ENCODE measurements at places on chromosomes 16 and 17. TPM values are rescaled to one million over a fixed set of nuclear protein-coding genes. Genes with fewer than 3 reads are reported as not detected.

- DNase-seq, result no peak
Measured at GRCh38 chr17:10224582-10225195, 26.3 kb upstream of the GAS7 start.

- no peak for DNase-seq
Measured at GRCh38 chr17:6603744-6604325, 36.7 kb downstream of the KIAA0753 start.

DNA sequence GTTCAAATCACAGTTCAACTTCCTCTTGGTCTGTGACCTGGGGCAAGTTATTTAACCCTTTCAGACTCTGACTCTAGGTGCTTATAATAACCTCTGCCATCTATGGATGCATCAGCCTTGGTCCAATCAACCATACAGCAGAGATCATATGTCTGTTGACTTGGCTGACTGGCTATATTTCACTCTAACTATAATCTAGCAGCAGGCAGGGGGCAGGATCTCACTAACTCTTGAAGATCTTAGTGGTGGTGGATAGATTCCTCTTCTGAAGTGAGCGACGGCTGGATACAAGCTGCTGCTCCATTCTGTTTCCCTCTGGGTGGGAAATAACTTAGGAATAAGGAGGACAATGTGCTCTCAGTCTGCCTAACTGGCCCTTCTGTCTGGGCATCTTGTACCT lies 146.6 kb downstream of the SKAP1 start:
- no peak for DNase-seq

DNA sequence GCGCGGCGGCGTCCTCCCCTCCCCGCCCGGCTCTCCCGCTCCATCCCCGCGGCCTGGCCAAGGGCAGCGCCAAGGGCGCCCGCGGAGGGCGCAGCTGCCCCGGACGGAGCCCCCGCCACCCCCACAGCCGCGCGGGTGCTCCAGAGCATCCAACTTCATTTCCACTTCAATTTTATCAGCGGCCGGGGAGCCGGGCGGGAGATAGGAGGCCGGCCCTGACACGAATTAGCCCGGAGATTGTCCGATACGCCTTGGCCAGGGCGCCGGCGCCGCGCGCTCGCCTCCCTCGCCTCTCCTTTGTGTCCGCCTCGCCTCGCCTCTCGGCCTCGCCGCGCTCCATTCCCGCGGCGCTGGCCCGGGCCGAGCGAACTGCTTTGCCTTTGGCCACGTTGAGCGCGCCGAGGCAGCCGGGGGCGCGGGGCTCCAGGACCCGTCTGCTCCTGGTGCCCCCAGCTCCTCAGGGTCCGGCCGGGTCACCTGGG lies 129.1 kb upstream of the LHX1 start:
- no peak for DNase-seq

- DNase-seq, result no peak
Measured at GRCh38 chr16:53864819-53865493, 161.0 kb downstream of the FTO start.

DNA sequence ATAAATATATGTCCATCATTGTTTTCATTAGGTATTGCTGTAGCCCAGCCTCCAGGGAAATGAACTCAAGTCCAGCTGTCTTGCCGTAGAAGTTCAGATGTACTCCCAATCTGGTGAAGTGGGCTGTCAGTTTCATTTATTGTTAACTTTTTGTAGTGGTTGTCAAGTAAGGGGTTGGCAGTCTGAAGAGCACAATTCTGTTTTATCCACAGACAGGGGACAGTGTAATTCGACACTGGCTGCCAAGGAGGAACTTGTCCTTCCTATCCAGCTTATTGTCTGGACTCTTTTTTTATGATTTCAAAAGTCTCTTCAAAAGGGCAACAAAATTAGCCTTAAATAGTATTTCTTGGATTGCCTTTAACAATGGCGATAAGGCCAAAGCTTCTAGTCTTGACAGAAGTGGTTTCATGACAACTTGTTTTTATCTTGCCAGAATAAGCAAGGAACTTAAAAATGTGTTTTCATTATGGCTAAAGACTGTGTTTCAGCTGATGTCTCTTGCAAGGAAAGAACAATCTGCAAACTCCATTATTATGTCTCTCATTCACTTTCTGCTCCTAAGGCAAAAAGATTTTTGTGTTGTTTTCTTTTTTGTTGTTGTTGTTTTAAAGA lies 73.9 kb upstream of the TANC2 start:
- no peak for DNase-seq

GRCh38 chr16:47855431-47855830 lies 300.4 kb downstream of the ABCC12 start:
- DNase-seq, result no peak

DNA sequence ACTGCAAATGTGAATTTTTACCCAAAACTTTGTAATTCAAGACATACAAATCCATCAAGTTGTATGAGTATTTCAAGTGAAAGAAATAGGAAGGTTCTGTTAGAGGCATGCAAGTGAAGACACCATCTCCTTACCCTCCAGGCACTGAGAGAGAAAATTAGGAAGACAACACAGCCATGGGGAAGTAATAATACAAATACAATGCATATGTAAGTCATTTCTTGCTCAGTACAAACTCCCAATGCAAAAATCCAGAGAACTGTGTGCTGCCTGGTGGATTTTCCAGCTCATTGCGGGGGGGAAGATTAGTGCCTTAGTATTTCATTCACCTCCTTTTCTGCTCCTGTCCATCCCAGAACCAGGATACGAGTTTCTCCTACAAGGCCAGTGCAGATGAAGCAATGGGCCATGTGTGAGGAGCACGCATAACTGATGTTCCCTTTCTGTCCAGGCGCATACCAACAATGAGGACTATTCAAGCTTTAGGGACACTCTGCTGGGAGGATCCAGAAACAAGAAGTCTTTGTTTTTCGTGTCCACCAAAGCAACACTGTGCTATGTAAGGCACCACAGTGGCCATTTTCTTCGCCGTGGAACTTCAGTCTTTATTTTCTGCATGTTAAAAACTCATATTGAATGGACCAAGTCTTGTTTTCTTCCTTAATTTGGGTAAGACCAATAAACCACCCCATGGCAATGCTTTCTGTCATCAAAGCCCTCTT lies 143.7 kb upstream of the RCVRN start:
- DNase-seq, result no peak

DNA sequence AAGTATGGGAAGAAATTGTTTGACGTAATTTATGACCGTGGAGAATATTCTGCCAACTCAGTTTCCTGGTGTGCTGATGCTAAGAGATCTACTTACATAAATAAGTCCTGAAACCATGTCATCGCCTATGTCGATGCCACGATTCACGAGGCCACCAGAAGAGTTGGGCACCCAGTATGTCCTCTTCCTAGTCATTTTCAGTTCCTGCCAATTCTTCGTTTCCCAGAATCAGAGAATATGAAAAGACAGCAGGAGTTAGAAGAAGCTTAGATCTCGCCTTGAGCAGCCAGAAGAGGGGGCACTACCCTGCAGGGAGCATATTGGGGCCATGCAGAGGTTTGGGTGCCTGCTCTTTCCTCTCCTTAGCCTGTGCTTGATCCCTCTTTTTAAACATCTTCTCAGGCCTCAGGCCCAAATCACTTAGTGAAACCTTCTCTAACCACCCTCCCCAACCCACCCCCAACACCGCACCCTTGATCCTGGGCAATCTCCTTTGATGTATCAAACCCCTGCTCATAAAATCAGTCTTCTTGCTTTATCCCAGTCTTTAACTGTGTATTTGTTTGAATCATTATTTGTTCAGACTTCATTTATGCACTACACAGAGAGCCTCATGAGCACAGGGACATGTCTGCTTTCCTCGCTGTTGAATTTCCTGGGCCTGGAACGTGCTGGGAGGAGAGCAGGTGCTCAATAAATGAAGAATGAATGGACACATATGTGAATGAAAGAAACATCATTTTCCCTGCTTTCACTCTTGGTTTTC lies 12.2 kb upstream of the LONP2 start:
- DNase-seq, result no peak

- no peak for DNase-seq
Measured at GRCh38 chr17:81043725-81044427, 8.9 kb downstream of the BAIAP2 start.

GRCh38 chr16:26118575-26118974 lies 426.8 kb downstream of the HS3ST4 start:
- no peak for DNase-seq

GRCh38 chr17:28891201-28891600 lies 6.3 kb downstream of the FLOT2 start:
- no peak for DNase-seq

- DNase-seq, result no peak
Measured at GRCh38 chr17:73191443-73192205, 1.2 kb upstream of the COG1 start.

GRCh38 chr16:85291302-85292148 lies 179.3 kb upstream of the CIBAR2 start:
- no peak for DNase-seq

DNA sequence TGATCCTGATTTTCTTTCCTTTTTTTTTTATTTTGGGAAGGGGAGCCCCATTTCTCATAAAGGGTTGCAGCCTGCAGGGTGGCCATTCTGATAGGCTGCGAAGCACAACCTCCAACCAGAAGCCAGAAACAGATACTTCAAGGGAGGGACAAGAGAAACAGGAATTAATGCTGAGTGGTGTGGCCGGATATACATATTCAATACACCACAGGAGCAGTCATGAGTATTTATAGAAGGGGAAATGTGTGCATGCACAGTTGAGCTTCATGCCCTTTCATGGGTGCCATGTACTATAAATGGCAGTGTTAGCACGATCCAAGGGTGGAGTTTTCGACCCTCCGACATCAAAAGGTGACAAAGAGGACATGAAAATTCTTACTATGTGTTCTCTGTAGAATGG lies 320.8 kb downstream of the CBLN1 start:
- DNase-seq, result no peak

- no peak for DNase-seq
Measured at GRCh38 chr17:63445571-63445953, 544 bp downstream of the CYB561 start.

GRCh38 chr16:75052481-75053202 lies 53.8 kb downstream of the ZNRF1 start:
- no peak for DNase-seq

- no peak for DNase-seq
Measured at GRCh38 chr17:63379636-63380035, 66.5 kb downstream of the CYB561 start.

GRCh38 chr17:75549246-75550138 lies 24.0 kb downstream of the LLGL2 start:
- DNase-seq, result no peak

DNA sequence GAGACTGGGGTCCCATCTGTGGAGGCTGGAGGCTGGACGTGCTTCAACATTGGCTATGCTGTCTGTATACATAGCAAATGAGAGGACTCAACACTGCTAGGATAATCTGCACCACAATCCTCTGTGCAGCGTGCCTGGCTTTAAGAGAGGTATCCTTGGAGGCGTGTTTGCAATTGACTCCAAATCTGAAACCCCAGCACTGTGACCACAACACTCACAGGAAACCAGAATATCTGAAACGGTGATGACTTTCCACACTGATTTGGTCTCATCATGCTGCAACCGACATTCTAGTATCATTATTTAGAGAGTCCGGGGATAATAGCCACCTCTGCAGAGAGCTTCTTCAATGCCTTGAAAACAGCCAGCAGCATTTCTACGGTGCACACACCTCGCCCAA lies 35.1 kb downstream of the TLE7 start:
- DNase-seq, result no peak

GRCh38 chr17:17060930-17061329 lies 18.7 kb downstream of the MPRIP start:
- peak; percentile 28 for DNase-seq

DNA sequence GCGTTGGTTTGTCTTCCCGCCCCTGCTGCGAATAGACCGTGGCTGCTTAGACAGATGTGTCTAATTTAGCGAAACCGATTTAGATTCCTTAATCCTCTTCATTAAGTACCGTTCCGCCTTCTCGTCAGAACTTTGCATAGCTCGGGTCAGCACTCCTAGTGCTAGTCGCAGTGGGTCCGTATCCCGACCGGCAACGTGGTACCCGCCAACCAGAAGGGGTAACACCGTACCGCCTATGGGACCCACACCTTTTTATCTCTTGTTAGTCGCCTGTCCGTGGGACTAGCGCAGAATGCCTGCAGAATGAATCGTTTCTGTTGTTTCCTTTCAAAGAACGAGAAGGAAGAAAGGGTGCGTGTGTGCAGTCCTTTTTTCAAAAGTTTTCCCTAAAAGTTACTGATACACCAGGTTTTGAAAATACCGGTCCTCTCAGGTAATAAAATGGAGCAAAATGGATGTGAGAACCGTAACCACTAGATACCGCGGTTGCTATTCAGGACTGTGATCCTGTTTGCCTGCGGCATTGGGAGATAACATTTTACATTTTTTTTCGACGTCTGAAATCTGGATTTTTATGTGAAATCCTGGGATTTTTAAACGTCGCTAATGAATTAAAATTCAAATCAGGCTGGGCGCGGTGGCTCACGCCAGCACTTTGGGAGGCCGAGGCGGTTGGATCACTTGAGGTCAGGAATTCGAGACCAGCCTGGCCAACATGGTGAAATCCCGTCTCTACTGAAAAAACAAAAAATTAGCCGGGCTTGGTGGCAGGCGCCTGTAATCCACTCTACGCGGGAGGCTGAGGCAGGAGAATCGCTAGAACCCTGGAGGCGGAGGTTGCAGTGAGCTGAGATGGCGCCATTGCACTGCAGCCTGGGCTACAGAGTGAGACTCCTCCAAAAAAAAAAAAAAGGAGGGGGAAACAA lies 998 bp upstream of the SRSF1 start:
- DNase-seq, result no peak

DNA sequence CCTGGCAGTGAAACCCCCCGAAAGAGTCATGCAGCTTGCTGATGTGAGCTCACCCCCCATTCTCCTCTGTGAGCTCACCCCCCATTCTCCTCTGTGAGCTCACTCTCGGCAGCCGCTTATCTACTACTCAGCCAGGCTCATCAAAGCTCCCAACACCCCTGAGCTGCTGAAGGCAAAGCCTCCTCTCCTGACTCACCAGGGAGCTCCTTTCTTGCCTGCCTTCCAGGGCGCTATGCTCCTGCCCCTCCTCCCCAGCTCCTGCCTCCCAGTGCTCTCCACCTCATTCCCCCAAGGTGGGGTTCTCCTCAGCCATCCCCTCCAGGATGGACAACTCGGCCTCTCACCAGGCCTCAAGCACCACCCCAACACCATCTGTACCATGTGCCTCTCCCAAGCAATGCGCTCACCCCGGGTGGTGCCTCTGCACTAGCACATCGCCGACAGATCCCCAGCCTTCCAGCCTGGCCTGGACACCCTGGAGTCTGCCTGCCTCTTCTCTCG lies 27.7 kb upstream of the FAAP100 start:
- no peak for DNase-seq

Gene EXOSC6
- total RNA-seq, result 44.6 TPM

Gene KAT8
- total RNA-seq, result 100 TPM

Gene SMIM5
- total RNA-seq, result 11.8 TPM

Gene ZFP90
- 10.2 TPM for total RNA-seq

Gene HCRT
- not detected for total RNA-seq

Gene CLEC10A
- total RNA-seq, result 3.3 TPM

Gene ZDHHC1
- total RNA-seq, result 31.0 TPM

Gene RAB34
- total RNA-seq, result 60.7 TPM

Gene GAS7
- 106 TPM for total RNA-seq

Gene CMIP
- 67.7 TPM for total RNA-seq

Gene NARF
- 105 TPM for total RNA-seq

Gene NUFIP2
- 35.7 TPM for total RNA-seq

Gene TP53I13
- total RNA-seq, result 45.9 TPM

Gene GAST
- total RNA-seq, result not detected
